ENCODE measurements at places on chromosomes 12 and 14.
A peak's percentile ranks its signal among the peaks of the same experiment; 100 is the strongest.

DNA sequence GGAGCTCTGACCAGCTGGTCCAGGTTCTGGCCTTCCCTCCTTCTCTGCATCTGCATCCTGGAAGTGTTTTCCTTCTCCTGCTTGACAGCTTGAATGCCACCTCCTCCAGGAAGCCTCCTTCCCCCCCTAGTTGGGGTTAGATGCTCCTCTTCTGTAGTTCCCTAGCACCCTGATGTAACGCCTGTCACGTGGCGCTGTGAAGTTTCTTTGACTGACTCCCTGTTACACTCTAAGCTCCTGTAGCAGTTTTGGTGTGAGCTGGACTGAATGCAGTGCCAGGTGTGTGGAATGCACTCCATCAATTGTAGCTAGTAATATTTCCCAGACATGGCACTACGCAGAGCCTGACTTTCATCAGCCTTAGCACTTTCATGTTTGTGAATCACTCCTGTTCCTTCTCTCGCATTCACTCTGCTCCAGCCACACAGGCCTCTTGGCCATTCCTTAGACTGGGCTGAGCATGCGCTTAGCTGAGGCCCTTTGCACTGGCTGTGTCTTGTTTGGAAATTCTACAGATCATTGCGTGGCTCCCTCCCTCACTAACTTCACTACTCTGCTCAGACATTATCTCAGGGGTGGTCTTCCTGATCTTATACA is 2.1 kb upstream of the FAIM2 start:
- no peak for DNase-seq

DNA sequence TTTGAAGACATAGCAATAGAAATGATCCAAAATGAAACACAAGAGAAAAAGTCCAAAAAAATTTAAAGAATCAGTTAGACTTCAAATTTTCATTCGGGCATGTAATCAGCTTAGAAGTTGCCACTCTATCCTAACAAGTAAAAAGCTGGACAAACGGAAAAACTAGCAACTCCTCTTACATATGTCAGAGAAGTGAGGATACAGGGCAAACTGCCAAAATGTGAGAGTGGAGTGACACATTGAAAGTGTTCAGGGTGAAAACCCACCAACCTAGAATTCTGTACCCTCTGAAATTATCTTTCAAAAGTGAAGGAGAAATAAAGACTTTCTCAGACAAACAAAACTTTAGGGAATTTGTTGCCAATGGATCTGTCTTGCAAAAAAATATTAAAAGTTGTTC is 42.0 kb upstream of the CHPT1 start:
- DNase-seq = no peak

DNA sequence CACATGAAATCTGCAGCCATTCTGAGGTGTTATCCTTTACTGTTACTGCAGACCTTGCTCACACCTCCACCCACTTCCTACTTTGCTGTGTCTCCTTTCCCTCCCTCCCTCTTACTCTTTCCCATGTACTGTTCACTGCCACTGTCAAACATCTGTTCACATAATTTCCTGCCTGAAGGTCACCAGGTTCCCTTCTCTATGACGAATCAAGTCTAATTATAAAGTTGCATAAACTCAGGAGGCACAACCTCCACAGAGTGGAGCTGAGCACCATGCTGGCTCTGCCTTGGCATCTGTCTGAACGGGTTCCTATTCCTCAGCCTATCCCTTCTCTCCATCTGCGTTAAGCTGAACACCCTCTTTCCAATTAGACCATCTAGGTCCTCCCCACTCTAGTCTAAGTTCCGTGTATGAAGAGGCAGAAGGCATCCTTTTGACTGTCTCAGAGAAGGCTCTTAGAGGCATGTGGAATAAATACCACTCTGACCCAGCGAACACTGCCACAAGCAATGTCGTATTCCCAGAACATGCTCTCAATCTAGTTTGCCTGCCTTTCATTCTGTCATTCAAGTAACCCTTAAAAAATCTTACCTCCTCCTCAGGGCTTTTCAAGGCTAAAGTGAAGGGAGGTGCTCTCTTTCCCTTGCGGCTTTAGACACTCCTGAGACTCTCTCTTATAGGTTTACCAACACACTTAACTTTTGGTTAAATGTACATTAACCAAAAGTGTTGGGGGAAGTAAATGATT is 48.7 kb downstream of the ACADS start:
- no peak for DNase-seq

- DNase-seq = no peak
Measured at GRCh38 chr14:72485695-72486094, 408.2 kb downstream of the DPF3 start.

DNA sequence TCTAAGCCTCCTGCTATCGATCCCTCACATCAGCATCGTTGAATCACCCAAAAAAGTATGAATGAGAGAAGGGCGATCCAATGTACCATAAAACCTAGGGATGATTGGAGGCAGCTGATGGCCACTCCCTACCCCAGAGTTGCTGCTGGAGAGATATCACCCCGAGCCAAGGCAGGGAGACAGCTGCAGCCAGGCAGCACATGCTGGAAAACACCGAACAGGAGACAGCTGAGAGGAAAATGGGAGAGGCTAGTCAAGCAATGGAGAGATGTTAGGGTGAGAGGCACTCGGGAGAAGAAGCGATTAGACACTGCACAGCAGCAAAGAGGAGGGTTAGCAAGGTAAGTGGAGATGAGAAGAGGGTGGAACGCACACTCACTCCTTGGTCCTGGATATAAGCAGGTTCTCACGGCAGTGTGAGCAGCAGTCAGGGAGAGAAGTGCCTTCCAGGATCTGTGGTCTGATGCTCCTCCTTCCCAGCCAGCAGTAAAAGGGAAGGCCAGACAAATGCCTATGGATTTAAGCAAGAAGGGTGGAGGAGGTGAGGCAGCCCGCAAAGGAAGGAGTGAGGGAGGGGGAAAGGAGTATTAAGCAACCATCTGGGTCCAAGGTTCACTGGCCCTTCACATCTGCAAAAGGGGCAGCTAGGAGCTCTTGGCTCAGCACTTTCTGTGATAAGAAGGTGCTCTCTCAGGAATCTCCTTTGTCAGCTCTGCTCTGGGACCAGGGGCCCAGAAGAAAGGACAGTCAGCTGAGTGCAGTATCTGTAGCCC is at the start of gene SLC7A7:
TSS of gene SLC7A7 (minus strand) at position 495 of the 773 bp plus-strand sequence. CDS start 2,037 bp downstream, outside the sequence.
- DNase-seq = no peak

- DNase-seq = no peak
Measured at GRCh38 chr12:48923117-48923516, 2.2 kb downstream of the FKBP11 start.

- DNase-seq = no peak
Measured at GRCh38 chr14:104087981-104088850, 2.7 kb downstream of the ASPG start.

DNA sequence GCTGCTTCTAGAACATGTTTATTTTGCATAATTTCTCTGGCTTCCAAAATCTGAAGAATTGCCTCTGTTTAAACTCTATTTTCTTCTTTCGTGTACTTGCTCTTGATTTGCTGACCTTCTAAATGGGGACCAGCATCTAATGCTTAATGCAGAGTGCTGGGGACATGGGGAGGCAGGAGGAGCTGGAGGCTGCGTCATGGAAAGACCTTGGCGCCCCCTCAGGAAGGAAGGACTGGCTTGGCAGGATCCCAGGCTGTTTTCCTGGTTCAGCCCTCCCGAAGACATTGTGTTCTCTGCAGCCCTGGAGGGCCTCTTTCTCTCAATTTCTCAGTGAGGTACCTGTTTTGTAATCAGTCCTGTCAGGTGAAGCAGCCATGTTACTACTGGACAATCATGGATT is 5.5 kb downstream of the PRKCH start:
- DNase-seq = no peak

DNA sequence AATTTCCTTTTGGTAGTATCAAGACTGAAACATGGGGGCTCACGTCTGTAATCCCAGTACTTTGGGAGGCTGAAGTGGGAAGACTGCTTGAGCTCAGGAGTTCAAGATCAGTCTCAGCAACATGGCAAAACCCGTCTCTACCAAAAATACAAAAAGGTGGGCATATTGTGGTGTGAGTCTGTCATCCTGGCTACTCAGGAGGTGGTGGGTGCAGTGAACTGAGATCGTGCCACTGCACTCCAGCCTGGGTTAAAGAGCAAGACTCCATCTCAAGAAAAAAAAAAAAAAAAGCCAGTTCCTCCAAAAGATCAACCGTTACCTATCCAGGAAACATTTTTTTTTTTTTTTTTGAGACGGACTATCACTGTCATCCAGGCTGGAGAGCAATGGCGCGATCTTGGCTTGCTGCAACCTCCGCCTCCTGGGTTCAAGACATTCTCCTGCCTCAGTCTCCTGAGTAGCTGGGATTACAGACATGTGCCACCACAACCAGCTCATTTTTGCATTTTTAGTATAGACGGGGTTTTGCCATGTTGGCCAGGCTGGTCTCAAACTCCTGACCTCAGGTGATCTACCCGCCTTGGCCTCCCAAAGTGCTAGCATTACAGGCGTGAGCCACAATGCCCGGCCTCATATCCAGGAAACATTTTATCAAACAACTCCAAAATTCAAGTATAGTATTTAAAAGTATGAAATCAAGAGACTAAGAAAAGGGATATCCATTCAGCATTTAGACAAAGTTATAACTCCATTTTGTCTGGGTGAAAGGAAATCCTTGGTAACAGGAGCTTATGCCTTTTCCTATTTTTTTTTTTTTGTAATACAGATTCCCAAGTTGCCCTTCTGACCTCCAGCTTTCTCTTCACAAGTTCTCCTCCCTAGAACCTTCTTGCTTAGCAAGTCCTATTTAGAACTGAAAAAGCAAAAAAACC is 3.4 kb downstream of the ACIN1 start:
- DNase-seq = no peak

- DNase-seq = peak; percentile 29
Measured at GRCh38 chr14:77139540-77140358, 1.8 kb downstream of the ZDHHC22 start.

DNA sequence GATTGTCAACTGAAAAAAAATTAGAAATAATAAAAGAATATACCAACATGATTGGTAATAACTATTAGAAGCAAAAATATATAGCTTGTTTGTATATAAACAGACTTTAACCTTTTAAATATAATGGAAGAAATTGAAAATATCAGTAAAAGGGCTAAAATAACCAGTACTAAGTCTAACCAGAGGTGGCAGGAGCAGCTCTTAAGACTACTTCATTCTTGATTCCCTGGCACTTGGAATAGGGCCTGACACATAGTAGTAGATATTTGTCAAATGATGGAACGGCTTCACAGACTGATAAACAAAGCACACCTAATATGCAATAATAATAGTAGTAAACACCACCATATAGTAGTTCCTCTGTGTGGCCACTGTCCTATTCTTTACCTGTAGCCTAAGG is 9.4 kb downstream of the TMEM63C start:
- DNase-seq = no peak

- no peak for DNase-seq
Measured at GRCh38 chr12:82682326-82682725, 4.4 kb upstream of the TMTC2 start.
